ENCODE measurements at places on chromosomes 7 and 10.

DNA sequence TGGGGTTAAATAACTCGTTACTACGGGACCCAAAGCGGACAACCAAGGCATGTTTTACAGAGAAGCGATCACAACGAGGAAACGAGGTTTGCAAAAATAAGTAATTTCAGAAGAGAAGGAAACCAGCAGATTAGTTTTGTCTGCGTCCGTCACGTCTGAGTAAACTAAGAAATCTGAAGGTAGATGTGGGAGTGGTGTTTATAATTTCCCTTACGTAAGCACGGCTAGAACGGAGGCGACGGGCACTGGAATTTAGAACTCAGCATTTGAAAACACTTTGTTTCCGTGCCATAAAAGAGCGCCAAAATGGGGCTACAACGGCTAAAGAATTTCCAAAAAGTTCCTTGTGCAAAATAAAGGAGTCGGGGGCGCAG, 718 bp upstream of the UMAD1 start:
- no peak for DNase-seq

DNA sequence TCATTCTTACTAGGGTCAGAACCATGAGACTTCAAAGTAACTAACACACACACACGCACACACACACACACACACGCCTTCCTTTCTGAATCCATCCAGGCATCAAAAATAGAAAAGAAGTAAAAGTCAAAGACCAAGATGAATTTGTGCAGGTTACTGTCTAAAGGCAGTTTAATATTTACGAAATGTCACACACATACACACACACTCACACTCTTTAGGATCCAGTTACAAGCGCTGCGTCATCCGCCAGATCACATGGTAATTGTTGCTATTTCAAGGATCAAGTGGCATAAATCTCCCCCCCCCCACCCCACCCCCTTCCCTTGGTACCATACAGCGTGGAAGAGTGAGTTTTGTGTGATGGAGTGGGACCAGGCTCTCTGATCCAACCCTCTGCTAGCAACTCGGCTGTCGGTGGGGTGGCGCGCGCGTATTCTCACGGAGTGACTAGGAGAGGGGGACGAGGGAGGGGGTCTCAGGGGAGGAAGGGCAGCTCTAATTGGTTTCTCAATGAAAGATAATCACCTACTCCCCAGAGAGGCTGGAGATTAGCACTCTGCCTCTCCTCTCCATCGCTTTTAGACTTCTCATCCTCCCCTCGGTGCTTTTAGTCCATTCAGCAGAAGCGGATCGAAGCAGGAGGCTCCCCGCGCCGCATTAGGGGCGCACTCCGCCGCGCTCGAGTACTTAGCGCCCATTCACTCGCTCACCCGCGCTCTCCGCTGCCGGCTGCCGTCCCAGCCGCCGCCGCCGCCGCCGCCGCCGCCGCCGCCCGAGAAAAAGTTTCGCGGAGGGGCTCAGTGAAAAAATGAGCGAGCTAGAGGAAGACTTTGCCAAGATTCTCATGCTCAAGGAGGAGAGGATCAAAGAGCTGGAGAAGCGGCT, 83.5 kb upstream of the PRKG1 start:
- peak; percentile 63 for DNase-seq

GRCh38 chr10:124842721-124843120, 41.1 kb downstream of the ABRAXAS2 start:
- DNase-seq: no peak

GRCh38 chr7:107173191-107173590, 4.4 kb downstream of the HBP1 start:
- DNase-seq: no peak

- peak; percentile 55 for DNase-seq
Measured at GRCh38 chr10:114634609-114634979, 23.5 kb downstream of the ABLIM1 start.

GRCh38 chr10:81081887-81082620, 544.4 kb downstream of the SH2D4B start:
- DNase-seq: no peak

GRCh38 chr10:61001731-61002122, 57.7 kb upstream of the RHOBTB1 start:
- DNase-seq: no peak

DNA sequence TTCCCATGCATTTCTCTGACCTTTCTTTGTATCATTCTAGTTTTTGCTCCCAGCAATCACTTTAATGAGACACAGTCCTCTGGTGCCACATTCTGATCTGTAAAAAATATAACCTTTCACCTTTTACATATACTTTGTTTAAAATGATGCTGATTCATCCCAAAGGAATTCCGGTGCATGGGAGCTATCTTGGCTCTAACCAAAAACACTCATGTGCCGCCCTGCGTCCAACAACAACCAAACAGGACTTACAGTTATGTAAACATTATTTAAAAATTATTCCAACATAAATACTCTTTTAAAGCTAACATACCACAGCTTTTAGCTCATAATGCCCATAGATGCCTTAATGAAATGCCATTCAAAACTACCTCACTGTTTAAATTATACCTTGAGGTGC, 7.7 kb upstream of the OPALIN start:
- no peak for DNase-seq

- DNase-seq: no peak
Measured at GRCh38 chr7:85713171-85713570, 526.3 kb upstream of the SEMA3D start.

DNA sequence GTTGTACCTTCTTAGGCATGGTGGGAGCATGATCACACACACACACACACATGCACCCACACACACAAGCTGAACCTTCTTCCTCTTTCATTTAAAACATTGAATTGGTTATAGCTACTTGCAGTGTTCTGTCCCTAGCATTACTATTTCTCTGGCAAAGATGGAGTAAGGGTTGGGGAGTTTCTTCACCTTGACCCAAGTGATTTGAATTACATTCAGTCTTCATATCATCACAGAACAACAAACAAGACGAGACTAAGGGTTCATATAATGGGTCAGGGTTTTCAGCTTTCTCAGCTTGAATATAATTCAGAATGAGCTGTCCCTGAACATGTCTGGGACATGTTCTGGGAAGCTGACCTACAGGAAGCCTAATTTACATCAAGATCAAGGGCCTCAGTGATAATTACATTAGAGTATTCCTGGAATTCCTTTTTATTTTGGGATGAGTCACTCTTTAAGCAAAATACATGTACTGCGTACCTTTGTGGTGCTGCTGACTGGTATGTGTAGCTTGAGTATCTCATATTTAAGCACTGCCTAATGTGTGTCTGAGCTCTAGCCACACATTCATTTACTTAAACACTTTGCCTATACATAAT, 213.5 kb upstream of the TMEM229A start:
- DNase-seq: no peak

DNA sequence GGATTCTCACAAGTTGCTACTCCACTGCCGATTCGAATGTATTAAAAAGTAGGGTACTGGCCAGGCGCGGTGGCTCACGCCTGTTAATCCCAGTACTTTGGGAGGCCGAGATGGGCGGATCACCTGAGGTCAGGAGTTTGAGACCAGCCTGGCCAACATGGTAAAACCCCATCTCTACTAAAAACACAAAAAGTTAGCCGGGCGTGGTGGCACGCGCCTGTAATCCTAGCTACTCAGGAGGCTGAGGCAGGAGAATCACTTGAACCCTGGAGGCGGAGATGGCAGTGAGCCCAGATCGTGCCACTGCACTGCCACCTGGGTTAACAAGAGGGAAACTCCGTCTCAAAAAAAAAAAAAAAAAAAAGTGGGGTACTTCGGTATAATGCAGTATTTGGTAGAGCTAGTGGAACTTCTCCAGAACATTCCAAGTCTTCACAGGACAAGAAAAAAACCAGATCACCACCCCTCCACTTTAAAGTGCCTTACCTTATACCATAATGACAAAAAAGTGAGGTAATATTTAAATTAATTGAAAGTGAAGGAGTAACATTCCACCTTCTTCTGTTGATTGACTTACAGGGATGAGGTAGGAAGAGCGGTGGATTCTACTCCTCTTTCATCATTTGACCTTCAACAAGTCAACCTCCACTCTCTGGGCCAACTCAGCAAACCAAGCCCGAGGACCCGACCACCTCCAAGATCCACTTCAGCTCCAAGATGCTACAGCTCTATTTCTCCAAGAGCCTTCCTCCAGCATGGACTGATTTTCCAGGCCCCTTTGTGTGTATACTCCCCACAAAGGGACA, 2.0 kb downstream of the BAZ1B start:
- DNase-seq: peak; percentile 37

DNA sequence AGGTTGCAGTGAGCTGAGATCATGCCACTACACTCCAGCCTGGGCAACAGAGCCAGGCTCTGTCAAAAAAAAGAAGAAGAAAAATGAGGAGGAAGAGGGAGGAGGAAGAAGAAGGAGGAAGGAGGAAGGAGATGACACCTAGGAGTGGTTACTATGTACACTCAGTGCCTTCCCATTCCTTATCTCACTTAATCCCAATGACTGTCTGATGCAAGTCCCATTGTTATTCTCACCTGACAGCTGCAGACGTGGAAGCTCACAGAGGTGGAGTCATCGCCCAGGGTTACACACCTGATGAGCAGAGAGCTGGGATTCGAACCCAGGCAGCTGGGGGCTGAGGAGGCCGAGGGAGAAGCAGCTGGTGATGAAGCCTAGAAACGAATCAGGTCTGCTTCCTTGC, 258.8 kb downstream of the SNX10 start:
- no peak for DNase-seq

GRCh38 chr7:64685741-64686140, 19.8 kb downstream of the ZNF107 start:
- DNase-seq: no peak

DNA sequence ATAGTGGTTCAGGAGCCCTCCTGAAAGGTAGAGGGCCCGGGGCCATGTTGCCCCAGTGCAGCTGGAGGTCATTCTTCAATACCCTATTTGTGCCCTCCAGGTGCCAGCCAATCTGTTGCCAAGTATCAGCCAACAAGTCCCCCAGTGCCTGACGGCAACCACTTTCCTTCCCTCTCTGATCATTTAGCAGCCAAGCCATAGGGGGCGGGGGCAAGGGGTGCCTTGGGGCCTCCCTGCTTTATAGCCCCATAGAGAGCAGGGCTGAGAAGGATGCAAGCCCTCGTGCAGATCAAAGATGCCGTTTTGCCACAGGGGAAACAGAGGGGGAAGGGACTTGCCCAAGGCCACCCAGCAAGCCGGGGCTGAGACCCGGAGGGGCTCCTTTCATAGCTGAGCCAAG, 149.0 kb upstream of the CHST15 start:
- DNase-seq: no peak

DNA sequence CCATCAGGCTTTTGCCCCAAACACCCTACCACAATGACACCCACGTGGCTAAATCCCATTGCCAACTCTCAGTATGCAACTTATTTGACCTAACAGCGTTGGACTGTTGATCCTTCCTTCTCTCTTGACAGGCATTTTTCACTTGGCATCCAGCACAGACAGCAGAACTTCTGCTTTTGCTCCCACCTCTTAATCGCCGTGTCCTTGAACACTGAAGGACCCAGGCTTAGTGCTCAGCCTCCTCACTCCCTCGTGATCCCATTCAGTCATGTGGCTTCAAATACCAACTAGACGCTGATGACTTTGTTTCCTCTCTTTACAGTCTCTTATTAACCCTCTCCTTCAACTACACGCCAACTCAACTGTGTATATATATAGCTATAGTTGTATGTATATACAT, 25.0 kb downstream of the ZFAND2A start:
- no peak for DNase-seq

GRCh38 chr7:138449580-138449979, 10.5 kb upstream of the TRIM24 start:
- DNase-seq: no peak

GRCh38 chr7:99679400-99680191, at the start of gene CYP3A5:
CYP3A5 (minus strand) TSS chr7:99679996; CDS start chr7:99679896, 100 bp downstream.
- DNase-seq: no peak

DNA sequence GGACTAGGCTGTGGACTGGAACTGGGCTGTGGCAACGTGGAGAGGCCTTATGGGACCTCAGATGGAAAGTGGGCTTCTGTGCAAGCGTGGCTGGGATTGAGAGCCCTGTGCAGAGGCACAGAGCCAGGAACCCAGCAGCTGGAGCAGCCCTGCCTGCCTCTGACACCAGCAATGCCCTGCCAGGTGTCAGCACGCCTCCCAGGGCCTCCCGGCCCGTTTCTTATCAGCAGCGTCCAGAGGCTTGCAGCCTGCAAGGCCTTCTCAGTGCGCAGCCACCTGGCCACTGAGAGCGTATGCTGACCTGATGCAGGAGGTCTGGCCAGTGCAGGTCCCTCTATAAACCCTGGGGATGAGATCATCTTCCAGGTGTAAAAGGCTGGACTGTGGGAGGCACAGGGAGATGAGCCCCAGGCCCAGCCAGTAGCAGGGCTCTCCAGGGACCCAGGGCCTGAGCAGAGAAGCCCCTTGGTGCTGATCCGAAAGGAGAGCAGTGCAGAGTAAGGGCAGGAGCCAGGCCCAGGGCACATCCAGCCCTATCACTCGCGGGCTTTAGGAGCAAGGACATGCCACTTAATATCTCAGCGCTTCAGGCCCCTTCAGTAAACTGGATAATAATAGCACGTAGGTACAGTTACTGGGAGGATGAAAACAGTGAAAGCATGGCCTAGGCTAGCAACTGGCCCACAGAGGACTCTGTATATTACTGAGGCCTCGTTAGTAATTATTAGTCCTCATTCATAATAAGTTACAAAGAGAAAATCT, 38.8 kb upstream of the ANTXRL start:
- DNase-seq: peak; percentile 67

GRCh38 chr7:138726288-138726687, 25.1 kb upstream of the SVOPL start:
- no peak for DNase-seq

GRCh38 chr7:12715372-12716133, 28.1 kb downstream of the ARL4A start:
- peak; percentile 67 for DNase-seq

- DNase-seq: no peak
Measured at GRCh38 chr10:58586282-58587245, 73.9 kb downstream of the BICC1 start.

GRCh38 chr7:112136271-112137008, 69.8 kb downstream of the DOCK4 start:
- DNase-seq: no peak

DNA sequence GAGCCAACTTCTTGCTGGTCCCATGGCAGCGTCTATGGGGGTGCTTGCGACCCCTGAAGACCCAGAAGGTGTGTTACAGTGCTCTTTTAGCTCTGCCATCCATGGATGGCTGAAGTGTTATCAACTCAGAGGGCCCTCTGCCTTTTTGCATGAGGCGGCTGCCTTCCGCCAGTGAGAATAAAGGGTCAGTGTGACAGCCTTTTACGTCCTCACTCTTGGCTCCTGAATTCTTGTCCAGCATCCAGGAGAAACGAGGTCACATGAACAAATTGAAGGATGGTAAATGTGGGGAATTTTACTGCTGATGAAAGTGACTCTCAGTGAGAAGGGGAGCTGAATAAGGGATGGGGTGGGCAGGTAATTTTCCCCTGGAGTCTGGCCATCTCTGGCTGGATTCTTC, 24.1 kb downstream of the SSMEM1 start:
- DNase-seq: no peak

GRCh38 chr7:151699147-151699927, 177.6 kb downstream of the PRKAG2 start:
- peak; percentile 29 for DNase-seq

GRCh38 chr7:92612501-92612900, 22.3 kb upstream of the FAM133B start:
- DNase-seq: no peak

GRCh38 chr10:113619401-113619800, 44.4 kb downstream of the NRAP start:
- no peak for DNase-seq

GRCh38 chr7:37732253-37732652, 48.7 kb downstream of the GPR141 start:
- peak; percentile 43 for DNase-seq

Data from left ventricle myocardium superior (tissue), 1 donor.